ENCODE measurements at places on chromosomes 16 and 17. TPM values are rescaled to one million over a fixed set of nuclear protein-coding genes. Genes with fewer than 3 reads are reported as not detected.
A peak's percentile ranks its signal among the peaks of the same experiment; 100 is the strongest.

DNA sequence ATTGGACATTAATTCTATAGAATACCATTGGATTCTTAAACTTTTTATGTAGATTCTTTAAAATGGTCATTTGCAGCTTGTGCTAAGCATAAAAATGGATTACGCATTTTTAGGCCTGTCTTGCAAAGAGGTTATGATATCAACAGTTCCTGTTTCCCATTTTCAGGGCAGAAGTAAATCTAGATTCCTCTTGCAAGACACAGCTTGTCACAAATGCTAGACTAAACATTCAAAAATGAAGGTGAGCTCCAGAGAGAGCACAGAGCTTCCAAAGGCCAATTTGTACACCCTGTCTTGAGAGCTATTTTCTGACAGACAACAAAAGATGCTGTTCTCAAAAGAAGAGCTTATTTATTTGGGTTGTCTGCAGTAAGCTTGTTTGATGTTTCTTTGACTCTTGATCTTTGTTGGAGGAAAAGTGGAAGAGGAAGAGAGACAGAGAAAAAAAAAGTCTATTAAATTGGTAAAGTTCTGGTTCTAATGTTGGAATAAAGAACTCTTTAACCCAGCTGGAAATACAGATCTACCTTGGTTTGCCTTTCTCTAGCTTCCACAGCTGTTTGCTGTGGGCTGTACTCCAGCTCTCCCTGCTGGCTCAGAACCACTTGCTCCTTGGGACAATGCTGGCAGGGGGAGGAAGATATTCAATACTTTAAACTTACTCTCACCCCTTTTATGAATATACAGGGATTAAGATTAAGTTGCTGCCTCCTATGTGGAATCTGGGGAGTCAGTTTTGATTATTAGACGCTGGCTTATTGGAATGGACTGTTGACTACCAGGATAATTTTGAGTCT, 651.8 kb downstream of the CDH11 start:
- no peaks in the 10 kb centered on the region for H3K27me3 ChIP-seq
- no peak overlapping the region for H3K4me3 ChIP-seq
- no peaks in the 10 kb centered on the region for H3K36me3 ChIP-seq
- H3K4me1 ChIP-seq = no peaks in the 10 kb centered on the region
- no peak for DNase-seq

DNA sequence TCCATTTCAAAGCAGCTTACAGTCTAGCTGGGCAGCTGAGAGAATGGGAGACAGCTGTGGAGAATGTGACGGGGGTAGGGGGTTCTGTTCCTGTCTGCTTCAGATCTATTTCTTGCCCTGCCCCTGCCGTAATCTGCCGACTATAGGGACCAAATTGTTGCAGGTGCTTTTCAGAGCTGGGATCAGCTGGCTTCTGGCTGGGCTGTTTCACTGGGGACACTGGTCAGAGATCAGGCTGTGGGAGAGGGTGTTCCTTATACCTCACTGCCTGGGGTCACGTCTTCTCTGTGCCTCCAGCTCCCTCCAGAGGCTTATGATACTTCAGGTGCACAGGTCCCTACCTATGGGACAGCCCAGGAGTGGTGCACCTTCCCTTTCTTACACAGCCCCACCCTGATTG, 514.9 kb upstream of the GOT2 start:
- DNase-seq = no peak
- H3K27me3 ChIP-seq = no peaks in the 10 kb centered on the region
- no peak overlapping the region for H3K4me3 ChIP-seq
- H3K4me1 ChIP-seq = no peaks in the 10 kb centered on the region
- no peak overlapping the region for H3K27ac ChIP-seq

GRCh38 chr16:20673882-20674683, 23.4 kb downstream of the ACSM1 start:
- H3K4me1 ChIP-seq = peaks cover 40% of the 10 kb centered on the region
- no peaks in the 10 kb centered on the region for H3K36me3 ChIP-seq
- DNase-seq = no peak
- H3K4me3 ChIP-seq = no peak overlapping the region
- H3K27ac ChIP-seq = no peak overlapping the region

DNA sequence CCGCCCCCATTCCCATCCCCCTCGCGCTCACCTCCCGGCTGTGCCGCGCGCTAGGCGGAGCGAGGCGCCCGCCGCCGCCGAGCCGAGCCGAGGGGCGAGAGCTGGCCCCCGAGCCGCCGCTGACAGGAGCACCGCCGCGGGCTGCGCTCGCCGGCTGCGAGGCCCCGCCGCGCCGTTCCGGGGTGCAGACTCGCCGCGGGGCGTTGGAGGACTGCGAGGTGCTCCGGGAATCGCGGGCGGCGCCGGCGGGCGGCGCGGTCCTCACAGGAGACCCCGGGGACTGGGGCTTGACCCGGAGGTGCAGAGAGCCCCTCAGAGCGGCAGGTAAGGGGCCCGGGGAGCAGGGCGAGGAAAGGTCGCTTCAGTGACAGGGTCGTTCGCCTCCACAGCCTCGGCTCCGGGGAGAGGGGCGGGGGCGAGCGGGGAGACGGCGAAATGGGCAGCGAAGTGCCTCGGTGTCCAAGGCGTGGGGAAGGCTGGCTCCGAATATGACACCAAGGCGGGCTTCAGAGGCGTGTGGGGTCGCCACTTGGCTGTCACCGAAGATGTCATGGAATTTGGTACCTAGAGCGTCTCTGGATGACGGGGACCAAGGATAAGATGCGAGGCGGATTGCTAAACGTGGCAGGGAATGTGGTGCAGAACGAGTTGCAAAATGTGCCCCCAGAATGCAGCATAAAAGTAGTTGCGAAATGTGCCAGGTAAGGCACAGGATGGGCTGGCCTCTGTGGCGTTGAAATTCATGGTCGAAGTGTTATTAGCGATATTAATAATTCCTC, 580 bp downstream of the TANC2 start:
- H3K27ac ChIP-seq = peak overlapping the region; percentile 91
- H3K36me3 ChIP-seq = no peaks in the 10 kb centered on the region
- no peaks in the 10 kb centered on the region for H3K27me3 ChIP-seq
- H3K4me1 ChIP-seq = peaks cover 40% of the 10 kb centered on the region

The FLYWCH2 gene
- total RNA-seq = 22.1 TPM
